ENCODE measurements at places on chromosomes 3 and 15. TPM values are rescaled to one million over a fixed set of nuclear protein-coding genes. Genes with fewer than 3 reads are reported as not detected.

GRAMD1C gene
- 1.1 TPM for total RNA-seq

KY gene
- 13.7 TPM for total RNA-seq

ABHD5 gene
- 24.9 TPM for total RNA-seq

PLCD1 gene
- total RNA-seq = 8.5 TPM

- no peak for DNase-seq
These were observed 224.2 kb upstream of the TBL1XR1 start for GRCh38 chr3:177421481-177421785.

DNA sequence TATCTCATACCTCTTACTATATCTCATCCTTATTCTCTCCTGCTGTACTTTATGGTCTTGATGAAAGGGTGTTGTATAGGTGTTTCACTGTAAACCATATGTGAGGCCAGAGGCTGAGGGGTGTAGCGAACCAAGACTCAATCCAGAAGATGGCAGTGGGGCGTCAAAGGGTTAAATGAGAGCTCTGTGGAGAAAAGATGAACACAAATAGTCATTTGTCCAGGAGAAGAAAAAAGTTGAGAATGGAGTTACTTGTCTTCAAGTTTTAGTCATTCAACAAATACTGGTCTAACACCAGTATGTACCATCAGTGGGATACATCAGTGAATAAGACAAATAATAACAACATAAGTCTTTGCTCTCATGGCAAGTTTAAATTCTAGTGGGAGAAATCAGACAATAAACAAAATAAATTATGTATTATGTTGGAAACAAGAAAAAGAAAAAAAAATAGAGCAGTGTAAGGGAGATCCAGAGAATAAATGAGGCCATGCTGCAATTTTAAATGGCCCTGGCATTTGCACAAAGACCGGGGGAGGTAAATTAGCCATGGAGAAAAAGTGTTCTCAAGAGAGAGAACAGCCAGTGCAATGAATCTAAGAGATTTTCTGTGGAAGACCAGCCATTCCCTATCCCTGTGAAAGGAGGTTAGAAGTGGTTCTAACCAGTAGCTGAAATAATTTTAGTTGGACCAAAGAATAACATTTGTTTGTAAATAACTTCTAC, 77.0 kb upstream of the UMPS start:
- no peak for DNase-seq

DNA sequence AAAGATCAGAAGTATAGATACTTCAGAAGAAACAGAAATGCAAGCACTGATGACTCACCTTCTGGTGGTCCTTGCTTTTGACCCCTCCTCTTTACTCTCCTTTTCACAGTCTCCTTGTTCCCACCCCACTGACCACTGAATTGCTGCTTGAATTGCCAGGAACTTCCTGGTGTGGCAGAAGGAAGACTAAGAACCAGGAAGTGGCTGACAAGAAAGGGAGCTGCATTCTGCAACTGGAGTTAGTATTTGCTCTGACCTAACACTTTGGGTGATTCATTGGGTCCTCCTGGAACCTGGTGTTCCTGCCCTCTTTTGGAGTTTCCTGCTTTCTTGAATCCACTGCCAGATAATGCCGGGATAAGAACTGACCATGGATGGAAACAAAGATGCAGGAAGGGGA, 23.0 kb downstream of the KY start:
- DNase-seq = no peak

GRCh38 chr3:12413721-12414255, 70.5 kb upstream of the TSEN2 start:
- no peak for DNase-seq

GRCh38 chr15:77865106-77865610, 212.4 kb downstream of the TBC1D2B start:
- DNase-seq = no peak

DNA sequence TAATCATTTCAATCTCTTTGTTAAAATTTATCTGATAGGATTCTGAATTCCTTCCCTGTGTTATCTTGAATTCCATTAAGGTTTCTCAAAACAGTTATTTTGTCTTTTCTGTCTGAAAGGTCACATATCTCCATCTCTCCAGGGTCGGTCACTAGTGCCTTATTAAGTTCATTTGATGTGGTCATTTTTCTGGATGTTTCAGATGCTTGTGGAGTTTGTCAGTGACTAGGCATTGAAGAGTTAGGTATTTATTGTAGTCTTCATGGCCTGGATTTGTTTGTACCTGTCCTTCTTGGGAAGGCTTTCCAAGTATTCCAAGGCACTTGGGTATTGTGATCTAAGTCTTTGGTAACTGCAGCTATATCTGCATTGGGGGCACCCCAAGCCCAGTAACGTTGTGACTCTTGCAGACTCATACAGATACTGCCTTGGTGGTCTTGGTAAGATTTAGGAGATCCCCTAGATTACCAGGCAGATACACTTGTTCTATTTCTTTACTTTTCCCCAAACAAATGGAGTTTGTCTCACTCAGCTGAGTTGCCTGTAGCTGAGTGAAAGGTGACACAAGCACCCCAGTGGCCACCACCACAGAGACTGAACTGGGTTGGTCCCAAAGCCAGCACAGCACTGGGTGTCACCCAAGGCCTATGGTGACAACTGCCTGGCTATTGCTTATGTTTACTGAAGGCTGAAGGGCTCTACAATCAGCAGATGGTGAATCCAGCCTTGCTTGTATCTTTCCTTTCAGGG, 18.9 kb upstream of the SLC27A2 start:
- no peak for DNase-seq

DNA sequence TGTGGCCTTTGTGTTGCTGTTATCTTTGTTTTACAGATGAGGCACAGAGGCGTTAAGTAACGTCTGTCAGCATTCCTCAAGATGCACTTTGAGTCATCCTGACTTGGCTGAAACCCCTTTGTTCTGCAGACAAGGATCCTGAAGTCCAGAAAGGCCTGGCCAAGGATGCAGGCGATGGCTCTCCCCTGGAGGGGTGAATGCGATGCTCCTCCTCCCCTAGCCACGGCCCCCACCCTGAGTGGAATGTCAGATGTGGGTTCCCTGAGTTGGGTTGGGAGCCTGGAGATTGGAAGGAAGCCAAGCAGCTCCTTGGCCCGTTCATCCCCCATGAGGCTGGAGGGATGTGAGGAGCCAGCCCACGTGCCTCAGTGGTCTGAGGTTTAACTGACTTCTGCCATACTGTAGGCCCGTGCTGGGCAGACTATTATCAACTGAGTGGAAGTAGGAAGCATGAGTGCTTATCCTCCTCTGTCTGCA, 43.3 kb downstream of the POMGNT2 start:
- DNase-seq = no peak
